ENCODE measurements at places on chromosomes 11 and 22.

DNA sequence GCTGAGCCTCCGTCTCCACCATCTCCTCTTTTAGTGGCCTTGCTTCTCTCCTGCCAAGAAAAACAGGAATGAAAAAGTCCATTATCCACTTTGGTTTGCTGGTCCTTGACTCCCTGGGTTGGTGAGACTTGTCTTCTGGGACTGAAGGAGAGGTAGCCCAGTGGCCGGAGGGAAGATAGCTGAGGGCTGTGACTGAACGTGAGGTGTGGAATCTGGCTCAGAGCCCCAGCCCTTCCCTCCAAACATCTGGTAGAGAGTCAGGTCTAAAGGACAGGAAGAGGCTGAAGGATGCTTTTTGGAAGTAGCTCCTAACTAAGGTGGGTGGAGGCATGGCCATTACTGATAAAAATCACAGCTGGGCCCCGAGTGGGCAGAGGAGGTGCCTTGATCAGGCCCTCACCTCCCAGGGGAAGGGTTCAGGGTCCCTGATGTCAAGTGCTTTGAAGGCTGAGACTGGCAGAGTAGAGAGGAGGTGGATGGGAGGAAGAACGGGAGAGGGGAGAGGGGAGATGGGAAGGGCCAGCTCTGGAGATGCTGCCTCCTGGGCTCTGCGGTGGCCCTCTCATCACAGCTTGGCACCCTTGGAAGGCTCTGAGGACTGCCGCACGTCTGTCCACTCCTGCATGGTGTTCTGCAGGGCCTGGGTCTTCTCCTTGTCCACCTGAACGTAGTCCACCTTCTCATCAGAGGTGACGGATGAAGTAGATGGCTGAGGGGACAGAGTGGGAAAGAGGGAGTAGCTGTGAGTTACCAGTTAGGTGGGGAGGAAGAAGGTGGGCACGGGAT, 30.2 kb downstream of the USP35 start:
- no peak for DNase-seq

DNA sequence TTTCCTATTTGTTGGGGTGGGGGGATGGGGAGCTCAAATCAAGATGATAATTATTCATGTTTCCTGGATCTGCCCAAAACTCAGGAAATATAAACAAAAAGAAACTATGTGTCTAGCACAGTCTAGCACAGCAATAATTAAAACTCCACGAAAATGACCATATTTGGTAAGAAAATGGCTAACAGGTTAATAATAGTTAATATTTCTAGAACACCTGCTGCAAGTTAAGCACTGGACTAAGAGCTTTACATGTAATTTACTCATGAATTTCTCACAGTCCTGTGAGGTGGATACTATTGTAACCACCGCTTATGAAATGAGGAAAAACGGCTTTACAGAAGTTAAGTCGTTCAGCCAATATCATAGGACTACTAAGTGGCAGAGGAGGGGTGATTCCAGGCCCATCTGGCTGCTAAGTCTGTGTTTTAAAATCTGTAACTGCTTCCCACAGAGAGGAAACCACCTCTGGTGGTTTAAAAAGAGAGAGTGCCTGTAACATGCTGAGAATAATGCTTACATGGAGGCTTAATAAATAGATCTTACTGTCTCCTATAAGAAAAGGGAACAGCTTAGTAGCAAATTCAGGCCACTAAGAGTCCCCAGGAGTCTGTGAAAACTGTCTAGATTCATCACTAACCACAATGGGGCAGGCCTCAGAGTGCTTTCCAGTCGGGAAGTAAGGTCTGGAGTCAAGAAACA, 11.0 kb upstream of the AMOTL1 start:
- DNase-seq, result no peak

GRCh38 chr11:87036756-87037449, 831 bp upstream of the TMEM135 start:
- DNase-seq, result no peak

DNA sequence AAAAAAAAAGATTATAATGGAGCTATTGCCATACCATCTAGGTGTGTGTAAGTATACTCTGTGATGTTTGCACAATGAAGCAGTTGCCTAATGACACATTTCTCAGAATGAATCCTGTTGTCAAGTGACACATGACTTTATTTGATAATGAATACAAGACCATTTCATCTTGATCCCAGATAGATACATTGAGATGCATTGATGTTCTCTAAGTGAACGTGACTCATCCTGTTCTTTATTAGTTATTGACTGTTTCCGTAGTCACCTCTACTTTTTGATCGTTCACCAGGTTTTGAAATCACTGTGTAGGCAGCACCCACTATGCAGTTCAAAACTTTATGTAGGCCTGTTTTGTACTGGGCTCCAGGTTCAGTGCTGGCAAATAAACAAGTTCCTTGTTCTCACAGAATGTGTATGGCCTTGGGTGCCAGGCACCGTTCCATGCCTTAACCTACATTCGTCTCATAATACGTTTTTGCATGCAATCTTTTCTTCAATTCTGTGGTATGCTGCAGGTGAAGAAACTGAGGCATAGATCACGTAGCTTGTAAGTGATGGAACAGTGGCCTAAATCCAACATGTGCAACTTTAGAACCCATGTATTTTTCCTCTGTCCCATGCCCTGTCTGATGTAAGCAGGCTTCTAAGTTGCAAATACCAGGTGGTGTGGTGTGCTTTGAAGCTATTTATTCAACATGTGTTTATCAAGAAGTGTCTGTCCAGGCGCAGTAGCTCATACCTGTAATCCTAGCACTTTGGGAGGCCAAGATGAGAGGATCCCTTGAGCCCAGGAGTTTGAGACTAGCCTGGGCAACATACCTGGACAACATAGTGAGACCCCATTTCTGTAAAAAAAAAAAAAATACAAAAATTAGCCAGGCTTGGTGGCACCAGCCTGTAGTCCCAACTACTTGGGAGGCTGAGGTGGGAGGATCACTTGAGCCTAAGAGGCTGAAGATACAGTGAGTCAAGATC, 10.4 kb downstream of the SREBF2 start:
- DNase-seq, result no peak

DNA sequence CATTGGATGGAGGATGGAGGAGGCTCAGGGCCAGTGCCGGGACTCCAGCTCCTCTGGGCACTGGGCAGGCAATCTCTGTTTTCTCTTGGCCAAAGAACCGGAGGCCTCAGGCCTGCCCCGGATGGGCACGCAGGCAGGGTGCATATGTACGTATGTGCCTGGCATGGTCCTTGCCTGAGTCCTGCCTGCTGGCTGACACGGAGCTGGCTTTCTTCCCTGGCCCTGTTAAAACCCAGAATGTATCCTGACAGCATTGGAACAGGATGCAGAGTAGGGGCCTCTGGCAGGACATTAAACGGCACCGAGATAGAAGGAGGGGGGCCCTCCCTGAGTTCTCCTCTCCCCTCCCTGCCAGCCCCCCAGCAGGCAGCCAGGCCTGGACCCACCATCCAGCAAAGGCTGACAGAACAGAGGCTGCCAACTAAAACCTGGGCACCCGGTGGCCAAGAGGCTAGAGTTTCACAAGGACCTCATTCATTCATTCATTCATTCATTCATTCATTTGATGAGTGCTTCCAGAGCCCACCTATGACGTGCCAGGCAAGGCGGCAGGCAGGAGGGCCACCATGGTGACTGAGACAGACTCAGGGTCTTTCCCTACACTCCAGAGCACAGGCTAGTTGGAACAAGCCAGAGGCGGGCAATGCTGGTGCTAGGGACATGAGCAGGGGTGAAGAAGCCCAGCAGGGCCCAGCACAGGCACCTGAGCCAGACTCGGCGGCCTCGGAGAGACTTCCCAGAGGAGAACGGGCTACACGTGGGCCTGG, 28.8 kb downstream of the FLRT1 start:
- no peak for DNase-seq

- DNase-seq, result no peak
Observed at GRCh38 chr11:26045082-26045481, 286.8 kb upstream of the ANO3 start.

GRCh38 chr11:46808799-46809431, 37.2 kb downstream of the CKAP5 start:
- DNase-seq, result no peak

DNA sequence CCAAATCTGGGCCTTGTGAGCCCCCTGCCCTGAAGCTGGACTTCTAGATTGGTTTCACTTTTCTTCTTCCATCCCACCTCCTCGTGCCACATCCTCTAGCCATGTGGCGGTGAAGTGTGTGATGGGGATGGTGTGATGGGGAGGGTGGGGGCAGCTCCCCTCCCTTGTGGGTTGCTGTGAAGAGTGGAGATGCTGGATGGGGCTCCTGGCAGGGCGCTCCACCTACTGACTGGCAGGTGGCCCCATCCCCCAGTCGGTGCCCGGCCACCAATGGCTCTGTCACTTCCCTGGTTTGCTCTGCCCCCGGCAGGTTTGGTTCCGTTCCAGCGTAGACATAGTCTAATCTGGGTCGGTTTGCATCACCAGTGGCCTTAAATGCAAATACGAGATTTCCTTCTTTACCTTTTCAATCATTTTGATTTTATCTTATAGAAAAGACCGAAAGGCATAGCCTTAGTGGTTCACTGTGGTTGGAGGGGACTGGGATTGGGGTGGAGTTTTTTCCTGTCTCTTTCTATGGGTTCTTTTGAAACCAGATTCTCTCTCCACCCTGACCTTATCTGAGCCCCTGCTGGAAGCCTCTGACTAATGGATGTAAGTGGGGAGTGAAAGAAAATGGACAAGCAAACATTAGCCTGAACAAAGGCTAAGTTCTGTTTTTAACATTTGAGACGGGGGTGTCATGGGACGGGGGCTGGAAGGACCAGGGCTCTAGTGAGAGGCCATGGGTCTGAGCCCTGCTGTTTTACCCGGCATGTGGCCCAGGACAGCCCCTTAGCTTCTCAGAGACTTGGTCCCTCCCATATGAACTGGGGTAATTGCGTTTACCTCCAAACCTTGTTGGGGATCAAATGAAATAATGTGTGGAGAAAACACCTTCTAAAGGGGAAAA, 149.3 kb downstream of the CACNA1I start:
- no peak for DNase-seq

All from activated naive CD4-positive, alpha-beta T cell (primary cell).